ENCODE measurements at places on chromosomes 16 and 17.

- no peak for DNase-seq
These were observed 44.6 kb downstream of the WSB1 start for GRCh38 chr17:27338536-27338985.

DNA sequence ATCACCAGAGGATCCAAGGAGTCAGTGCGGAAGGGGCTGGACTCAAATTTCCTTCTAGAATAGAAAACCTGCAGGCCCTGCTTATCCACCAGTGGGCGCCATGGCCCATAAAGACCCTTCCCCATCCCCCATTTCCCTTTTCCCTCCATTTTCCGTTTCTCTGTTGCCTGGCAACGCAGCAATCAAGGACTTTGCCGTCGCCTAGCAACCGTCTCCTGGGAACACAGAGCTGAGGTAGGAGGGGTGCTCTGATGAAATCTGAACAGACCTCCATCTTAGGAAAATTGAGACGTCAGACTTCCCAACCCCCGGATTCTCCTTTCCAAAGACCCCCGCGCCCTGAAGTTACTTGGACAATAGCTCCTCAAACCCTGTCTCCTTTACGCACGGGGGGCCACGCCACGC, 5.7 kb downstream of the DLG4 start:
- no peak for DNase-seq

GRCh38 chr17:32484041-32484461, 2.7 kb upstream of the CDK5R1 start:
- DNase-seq: no peak

GRCh38 chr16:12527071-12527470, 276.6 kb downstream of the CPPED1 start:
- DNase-seq: no peak

- DNase-seq: no peak
These were observed 51.6 kb upstream of the NLRP1 start for GRCh38 chr17:5635949-5636348.

DNA sequence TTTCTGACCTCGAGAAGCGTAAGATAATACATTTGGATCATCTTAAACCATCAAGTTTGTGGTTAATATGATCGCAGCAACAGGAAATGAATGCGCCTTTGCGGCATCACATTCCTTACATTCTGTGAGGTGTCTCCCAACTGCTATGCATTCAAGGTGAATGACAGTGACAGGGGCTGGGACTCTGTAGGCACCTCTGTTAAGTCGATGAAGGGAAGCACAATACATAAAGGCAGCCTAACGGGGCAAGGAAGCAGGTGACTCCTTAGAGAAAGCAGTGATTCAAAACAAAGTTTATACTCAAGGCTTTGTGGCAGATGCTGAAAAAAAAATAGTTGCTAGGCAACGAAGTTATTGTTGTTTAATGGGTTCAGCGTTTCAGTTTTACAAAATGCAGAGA, 21.6 kb upstream of the EVPL start:
- DNase-seq: no peak

DNA sequence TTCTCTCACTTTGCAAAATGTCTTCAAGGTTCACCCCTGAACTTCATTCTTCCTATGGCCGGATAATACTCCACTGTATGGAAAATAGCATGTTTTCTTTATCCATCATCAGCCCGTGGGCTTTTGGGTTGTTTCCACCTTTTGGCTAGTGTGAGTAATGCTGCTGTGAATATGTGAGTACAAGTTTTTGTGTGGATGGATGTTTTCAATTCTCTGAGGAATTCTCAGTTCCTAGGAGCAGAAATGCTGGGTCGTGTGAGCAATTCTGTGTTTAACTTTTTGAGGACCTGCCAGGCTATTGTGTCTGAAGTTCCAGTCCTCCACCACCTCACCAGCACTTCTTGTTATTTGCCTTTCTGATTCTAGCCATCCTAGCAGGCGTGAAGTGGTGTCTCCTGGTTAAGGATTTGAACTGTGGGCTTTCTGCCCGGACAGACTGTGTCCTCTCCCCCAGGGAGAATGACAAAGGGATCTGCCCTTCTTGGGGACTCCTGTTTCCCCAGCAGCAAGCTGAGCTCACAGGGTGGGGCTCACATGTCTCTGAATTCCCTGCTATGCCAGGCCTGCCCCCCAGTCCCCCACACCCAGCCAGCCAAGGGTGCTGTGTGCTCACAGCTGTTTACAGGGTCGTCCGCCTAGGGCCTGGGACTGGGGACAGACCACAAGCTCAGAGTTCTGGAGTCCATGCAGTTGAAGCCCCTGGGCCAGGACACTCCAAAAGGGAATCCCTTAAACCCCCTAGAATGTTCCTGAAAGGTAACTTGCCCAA, 92.2 kb upstream of the CIBAR2 start:
- no peak for DNase-seq

- no peak for DNase-seq
These were observed 107.8 kb downstream of the CLEC16A start for GRCh38 chr16:11051879-11052808.

DNA sequence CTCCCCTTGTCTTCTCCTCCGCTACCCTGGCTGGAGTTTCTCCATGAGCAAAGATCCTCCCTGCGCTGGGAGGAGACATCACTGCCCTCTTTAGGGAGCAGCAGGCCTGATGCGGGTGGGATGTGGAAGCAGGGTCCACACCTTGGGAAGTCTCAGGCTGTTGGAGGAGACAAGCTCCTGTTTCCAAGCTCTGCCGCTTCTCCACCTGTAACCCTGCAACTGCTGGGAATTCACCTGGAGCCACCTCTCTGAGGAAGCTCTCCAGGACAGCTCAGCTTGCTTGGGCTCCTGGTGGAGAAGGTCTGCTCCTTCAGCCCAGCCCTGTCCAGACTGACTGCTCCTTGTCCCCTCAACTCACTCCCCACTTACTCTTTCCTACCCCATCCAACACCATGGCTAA, 14.8 kb upstream of the C17orf107 start:
- DNase-seq: no peak

DNA sequence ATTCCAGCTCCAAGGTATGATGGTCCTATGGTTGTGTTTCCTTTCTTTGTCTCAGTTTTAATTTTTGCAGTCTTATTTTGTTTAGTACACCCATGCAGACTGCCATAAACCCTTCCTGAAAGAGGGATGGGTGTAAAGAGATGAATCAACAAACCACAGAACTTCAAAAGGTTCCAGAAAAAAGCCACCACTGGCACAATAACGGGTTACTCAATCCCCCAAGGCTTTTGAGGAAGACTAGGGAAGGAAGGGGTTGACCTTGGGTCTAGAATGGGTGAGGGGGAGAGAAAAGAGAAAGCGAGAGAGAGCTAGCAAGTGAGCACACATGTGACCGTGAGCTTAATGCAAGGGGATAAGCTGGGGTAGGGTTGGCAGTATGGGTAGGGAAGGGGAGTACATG, 168.1 kb downstream of the XYLT1 start:
- no peak for DNase-seq

GRCh38 chr16:55489119-55489955, 10.3 kb downstream of the MMP2 start:
- no peak for DNase-seq

DNA sequence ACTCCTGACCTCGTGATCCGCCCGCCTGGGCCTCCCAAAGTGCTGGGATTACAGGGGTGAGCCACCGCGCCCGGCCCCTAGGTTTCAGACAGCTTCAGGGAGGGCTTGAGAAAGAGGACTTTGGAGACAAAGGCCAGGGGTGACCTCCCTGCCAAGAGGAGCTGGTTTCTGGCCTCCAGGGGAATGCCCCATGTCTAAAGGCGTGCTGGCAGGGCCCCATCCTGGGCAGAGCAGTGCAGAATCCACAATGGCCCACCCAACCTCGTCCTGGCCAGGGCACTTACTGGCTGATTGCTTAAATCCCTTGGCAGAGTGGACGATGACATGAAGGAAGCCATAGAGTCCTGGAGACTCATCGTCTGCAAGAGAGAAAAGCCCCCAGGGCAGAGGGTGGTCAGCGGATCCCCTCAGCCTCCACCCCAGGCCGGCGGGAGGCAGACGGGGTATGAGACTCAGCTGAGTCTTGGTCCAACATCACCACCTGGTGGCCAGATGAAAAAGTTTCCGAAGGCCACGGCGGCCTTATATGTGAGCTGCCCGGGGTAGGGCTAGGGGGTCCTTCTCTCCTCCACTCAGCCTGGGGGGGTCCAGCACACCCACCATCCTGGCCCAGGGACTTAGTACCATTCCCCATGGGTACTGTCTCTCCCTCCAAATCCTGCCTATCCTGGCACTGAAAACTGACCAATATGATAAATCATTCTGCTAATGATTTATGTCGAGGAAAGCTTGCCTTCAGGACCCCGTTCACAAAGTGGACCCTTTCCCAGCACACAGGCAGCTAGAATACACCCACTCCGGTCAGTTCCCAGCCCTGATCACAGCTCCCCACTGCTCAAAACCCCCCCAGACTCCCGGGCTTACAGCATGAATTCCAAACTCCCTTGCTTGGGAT, 59.1 kb downstream of the TIMM22 start:
- DNase-seq: peak; percentile 6

DNA sequence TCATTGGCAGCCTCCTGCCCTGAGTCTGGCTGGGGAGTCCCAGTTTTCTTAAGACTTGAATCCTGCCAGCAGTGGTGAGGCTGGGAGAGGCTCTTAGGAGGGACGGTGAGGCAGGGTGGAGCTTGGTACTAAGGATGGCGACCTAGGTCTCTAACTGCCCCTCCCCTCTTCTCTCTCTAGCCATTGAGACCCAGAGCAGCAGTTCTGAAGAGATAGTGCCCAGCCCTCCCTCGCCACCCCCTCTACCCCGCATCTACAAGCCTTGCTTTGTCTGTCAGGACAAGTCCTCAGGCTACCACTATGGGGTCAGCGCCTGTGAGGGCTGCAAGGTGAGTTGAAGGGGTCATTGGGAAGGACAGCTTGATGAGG, 16.4 kb downstream of the GJD3 start:
- DNase-seq: no peak

GRCh38 chr17:55794725-55795482, 44.1 kb downstream of the PCTP start:
- DNase-seq: no peak

GRCh38 chr17:63282455-63282854, 163.7 kb downstream of the CYB561 start:
- DNase-seq: no peak

GRCh38 chr17:34719569-34719968, 140.2 kb downstream of the TMEM132E start:
- DNase-seq: no peak

DNA sequence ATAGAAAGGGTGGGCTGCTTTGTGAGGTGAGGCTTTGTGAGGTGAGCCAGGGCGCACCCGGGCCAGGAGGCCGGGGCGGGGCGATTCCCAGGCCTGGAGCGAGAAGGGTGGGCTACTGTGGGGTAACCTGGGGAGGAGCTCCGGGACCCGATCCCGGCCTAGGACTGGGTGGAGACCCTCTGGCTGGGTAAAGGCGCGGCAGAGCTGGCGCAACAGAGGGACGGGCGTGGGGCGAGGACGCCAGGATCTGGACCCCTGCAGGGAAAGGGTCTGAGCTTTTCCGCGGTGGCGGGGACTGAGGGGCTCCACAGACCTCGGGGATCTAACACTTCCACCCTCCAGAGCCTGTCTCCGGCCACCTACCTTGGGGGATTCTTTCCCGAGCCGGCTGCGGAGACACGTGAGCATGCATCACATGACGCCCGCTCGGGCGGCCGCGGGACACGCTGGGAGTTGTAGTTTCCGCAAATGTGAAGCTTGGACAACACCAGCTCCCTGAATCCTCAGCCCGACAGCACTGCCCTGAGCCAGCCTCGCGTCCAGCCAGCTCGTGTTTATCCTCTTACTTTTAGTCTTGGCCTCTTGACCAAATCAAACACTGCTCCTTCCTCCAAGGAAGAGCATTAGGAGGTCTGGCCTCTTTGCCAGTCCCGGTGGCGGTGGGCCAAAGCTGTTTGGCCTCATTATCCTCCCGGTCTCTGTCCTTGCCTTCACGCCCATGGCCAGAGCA, at the start of gene SLC38A7:
Gene SLC38A7 (minus strand): TSS at position 417 of the 730 bp plus-strand sequence. CDS start 4,644 bp downstream, outside the sequence.
- peak; percentile 34 for DNase-seq

DNA sequence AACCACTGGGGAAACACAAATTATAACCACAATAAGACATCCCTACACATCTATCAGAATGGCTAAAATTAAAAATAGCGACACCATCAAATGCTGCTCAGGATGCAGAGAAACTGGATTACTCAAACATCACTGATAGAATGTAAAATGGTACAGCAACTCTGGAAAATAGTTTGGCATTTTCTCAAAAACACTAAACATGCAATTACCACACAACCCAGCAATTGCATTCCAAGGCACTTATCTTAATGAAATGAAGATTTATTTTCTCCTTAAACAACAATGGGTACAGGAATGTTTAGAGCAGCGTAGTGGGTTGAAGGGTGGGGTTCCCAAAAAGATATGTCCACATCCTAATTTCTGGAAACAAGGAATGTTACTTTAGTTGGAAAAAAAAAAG, 309.0 kb upstream of the PMFBP1 start:
- no peak for DNase-seq

- no peak for DNase-seq
These were observed 52.5 kb downstream of the MRC2 start for GRCh38 chr17:62679866-62680377.

GRCh38 chr17:47275245-47275984, 21.8 kb downstream of the ITGB3 start:
- no peak for DNase-seq

DNA sequence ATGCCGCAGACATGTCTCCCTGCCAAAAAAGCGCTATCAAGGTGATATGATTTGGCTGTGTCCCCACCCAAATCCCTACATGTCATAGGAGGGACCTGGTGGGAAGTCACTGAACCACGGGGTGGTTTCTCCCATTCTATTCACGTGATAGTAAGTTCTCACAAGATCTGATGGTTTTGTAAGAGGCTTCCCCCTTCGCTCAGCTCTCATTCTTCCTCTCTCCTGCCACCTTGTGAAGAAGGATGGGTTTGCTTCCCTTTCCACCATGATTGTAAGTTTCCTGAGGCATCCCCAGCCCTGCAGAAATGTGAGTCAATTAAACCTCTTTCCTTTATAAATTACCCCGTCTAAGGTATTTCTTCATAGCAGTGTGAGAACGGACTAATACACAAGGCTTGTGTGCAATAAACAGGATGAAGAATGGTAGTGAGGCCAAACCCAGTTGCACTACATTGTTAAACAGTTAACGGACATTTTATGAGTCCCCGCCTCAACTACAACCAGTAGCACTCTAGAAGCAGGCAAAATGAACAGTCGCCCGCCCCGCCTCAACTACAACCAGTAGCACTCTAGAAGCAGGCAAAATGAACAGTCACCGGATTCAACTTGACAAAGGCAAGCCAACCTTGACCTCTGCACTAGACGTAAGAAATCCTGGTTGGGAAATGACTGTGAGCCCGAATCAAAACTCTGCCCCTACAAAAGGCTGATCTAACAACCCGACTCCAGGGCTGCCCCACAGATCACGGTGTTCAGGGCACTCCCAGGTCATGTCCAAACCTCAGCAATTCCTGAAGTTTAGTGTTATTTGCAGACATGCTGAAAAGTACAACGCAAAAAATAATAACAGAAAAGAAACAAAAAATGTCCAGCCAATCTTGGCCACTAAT, 26.3 kb downstream of the VPS53 start:
- no peak for DNase-seq
